ENCODE measurements at places on chromosomes 1 and 21. TPM values are rescaled to one million over a fixed set of nuclear protein-coding genes. Genes with fewer than 3 reads are reported as not detected.

DNA sequence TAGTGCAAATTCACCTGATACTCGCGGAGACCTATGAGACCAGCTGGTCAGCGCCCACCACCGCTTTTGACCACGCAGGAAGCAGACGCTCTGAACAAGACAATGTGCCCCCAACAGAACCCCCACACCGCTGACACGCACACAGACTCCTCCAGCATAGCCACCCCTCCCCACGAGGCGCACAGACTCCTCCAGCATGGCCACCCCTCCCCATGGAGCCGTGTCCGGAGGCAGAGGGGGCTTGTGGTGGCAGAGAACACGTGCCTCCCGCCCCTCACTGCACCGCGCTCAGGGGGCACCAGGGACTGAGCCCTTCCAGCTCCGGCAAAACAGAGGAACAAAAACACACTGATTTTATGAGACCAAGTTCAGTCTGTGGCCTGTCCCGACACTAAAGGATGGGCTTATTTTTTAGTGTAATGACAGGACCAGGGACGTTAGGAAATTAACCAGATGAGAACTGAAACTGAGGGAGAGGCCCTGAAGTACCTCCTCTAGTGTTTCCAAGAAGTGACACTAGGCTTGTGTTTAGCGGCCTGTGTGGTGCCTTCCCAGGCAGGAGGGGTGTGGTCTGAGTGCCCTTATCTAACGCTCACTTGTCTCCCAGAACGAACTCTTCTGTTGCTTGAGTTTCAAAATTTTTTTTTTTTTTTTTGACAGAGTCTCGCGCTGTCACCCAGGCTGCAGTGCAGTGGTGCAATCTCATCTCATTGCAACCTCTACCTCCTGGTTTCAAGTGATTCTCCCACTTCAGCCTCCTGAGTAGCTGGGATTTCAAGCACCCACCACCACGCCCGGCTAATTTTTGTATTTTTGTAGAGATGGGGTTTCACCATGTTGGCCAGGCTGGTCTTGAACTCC is 10.0 kb upstream of the AGPAT3 start:
- DNase-seq, result peak; percentile 25

DNA sequence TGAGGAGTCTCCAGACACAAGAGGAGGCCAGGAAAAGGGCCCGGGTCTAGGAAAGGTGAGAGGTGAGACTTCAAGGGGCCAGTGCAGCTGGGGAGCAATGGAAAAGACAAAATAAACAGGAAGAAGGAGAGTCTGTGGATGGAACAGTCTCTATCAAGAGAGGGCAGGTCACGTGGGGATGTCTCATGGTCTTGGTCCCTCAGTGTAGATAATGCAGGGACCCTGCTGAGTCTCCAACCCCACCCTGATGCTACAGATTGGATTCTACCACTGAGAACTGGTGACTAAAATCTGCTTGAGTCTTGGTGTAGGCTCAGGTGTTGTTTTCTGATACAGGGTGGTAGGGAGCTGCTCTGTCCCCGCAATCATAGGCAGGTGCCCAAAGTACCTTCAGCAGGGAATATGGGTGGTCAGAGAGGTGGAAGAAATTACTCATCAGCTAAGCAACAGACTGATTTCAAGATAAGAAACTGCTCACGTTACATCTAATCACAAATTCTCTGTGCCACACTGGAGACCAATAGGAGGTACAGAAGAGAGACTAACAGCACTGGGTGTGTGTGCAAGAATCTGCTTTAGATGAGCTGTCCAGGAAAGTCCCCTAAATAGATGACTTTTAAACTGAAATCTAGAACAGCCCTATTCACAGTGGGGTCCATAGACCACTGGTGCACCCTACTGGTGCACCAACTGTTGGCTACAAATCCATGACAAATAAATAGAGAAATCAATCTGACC is 101.5 kb upstream of the TLR5 start:
- DNase-seq, result peak; percentile 40

GRCh38 chr1:55939866-55940265 is 639.5 kb downstream of the PLPP3 start:
- DNase-seq, result peak; percentile 60

- DNase-seq, result no peak
Measured at GRCh38 chr1:160519642-160520435, 3.2 kb downstream of the SLAMF6 start.

DNA sequence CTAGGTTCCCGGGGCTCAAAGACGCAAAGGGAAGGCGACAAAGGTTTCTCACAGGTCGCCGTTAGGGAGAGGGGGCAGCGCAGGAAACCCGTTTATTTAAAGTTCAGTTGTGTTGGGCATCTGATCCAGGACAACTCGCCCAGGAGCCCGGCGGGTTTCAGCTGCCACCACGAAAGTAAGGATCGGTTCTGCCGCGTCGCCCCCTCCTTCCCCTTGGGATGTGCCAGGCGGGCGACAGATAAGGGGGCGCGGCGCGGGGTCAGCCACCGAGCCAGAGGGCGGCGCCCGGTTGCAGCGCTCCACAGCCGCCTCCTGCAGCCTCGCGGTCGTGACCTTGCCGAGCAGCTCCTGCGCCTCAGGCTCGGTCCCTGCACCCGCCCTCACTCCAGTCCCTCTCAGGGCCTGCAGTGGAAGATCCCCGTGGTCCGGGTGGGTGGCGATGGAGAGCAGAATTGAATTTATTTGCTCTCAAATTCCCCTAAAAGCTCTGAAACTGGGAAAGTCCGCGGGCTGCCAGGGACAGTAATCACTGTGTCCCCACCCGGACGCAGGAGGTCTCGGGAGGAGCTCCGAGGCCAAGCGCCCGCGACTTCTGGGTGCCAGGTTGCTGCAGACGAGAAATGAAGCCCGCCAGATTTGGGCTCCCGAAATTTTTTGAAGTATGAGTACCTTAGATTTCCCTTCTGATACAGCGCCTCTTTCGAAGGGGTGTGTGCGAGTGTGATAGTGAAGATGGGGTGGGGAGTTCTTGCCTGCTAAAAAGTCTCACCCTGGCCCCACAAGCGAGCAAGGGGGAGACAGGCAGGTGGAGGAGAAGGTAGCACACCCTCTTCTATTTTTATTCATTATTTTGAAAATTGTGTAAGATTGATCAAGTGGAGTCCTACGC is 28.4 kb upstream of the NFIA start:
- DNase-seq, result peak; percentile 66

DNA sequence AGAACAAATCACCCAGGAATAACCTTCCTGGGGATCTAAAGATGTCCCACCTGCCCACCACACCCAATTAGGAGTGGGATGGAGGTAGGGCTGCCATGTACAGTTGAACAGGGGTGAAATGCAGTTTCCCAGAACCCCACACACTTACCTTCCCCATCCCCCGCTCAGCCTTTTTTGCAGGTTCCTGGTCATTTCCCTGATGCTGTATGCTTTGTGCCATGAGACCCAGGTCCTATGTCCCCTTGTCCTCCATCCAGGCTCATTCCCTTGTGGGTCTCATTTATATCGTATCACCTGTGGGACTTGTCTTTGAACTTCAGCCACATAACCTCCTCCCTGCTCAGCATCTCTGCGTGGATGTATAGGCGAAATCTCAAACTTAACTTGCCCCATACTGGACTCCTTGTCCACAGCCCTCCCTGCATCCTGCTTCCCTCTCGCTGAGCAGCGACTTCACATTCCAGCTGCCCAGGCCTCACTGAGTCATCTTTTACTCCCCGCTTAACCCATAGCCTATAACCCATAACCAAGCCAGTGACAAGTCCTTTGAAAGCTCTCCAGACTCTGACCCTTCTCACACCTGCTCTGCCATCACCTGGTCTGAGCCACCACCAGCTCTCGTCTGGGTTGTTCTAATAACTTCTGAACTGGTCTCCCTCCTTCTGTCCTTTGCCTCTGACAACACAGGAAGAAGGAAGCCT is 4.7 kb downstream of the LDLRAD2 start:
- DNase-seq, result no peak

GRCh38 chr1:38270849-38271633 is 224.4 kb upstream of the POU3F1 start:
- no peak for DNase-seq

FCRL4 gene
- not detected for polyA plus RNA-seq

GJB4 gene
- 0.13 TPM for polyA plus RNA-seq

RC3H1 gene
- 9.3 TPM for polyA plus RNA-seq
